HCT116 (cell line): ENCODE measurements at places on chromosomes 6 and 20. TPM values are rescaled to one million over a fixed set of nuclear protein-coding genes. Genes with fewer than 3 reads are reported as not detected.

GRCh38 chr20:43993560-43993959, 78.9 kb downstream of the TOX2 start:
- no peak for DNase-seq

DNA sequence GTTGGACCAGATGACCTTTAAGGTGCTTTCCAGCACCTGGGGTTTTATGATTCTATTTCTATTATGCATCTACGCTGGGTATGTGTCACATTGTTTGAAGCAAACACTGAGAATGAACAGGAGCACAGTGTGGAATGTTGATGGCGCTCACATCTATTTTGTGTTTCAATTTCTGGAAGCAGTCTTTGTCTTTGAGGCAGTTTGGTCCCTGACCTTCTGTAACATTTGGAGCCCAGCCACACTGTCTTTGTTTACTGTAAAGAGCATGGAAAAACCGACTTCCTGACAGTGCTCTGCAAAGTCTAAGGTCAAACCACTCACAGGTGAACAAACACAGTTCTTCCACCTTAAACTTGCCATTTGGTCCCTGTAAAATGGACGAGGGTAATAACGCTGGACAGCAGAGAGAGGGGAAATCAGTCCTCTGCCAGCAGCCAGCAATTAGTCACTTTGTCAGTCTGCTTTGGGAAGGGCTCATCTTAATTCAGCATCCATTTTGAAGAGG, 155.5 kb downstream of the PRL start:
- no peak for DNase-seq

GRCh38 chr6:156525541-156525940, 251.6 kb upstream of the ARID1B start:
- no peak for DNase-seq

DNA sequence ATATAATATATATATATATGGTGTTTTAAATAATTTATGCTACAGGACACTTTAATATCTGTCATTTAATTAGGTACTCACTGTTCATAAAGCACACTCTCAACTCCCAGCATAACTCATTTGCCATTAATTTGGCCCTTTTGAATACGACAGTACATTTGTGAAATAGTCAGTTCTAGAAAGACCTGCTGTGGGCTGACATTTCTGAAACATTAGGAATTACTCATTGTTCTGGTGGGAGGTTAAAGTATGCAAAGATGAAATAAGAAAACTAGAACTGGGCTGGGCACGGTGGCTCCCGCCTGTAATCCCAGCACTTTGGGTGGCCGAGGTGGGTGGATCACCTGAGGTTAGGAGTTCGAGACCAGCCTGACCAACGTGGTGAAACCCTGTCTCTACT, 497.5 kb downstream of the UTRN start:
- DNase-seq: no peak

Gene ROS1
- not detected for total RNA-seq

Gene CNR1
- total RNA-seq: not detected

Gene SSTR4
- not detected for total RNA-seq

Gene TAP1
- total RNA-seq: 32.2 TPM

Gene CRIP3
- total RNA-seq: not detected

GRCh38 chr20:719816-720215, 44.2 kb upstream of the SCRT2 start:
- no peak for DNase-seq

Gene ZBTB24
- total RNA-seq: 11.3 TPM

Gene LST1
- 0.69 TPM for total RNA-seq

DNA sequence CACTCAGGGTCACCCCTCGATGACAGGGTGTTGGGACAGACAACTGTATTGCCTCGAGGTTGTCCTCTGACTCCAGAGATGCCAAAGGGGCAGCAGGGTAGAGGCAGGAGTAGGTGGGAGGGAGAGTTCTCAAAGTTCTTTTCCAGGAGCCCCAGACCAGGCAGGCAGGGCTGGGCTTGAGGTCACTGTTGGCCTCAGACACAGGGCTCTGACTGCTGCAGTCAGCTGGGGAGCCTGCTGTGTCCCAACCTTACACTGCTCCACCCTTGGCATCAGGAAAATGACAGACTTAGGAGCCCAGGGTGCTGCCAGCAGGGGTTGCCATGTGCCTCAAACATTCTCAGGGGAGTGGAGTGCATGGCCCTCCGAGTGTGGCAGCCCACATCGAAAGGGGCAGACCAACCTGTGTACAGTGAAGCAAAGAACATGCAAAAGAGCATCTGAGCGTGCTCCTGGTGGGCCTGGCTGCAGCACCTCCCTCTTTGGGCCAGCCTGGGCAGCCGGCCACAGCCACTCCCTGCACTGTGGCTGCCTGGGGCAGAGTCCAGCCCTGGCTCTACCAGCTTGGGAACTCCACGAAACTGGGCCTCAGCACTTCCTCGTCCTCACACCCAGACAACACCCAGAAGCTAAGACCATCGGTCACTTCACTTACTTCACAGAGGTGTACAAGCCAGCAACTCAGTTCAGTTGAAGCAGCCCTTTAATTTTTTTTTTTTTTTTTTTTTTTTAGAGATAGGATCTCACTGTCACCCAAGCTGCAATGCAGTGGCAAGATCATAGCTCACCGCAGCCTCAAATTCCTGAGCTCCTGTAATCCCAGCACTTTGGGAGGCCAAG, 24.0 kb downstream of the C6orf132 start:
- no peak for DNase-seq

Gene APMAP
- 82.7 TPM for total RNA-seq

GRCh38 chr6:149164199-149164750, 153.2 kb upstream of the TAB2 start:
- no peak for DNase-seq

Gene NFYA
- 28.7 TPM for total RNA-seq

DNA sequence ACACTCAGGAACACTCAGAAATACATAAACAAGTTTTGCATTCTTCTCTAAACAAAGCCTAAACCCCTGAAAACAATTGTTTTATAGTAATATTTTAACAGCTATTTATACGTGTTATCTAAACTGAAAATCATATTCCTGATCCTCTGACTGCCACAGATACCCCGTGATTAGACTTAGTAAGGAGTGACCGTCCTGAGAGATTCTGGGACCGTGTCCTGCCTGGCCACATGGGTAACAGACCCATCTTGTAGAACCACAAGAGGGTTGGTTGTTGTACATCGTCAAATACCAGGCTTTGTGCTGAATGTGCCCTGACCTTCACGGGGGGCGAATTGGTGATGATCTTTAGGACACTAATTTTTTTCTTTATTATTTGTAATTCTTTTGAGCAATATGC, 214.4 kb downstream of the TMEM242 start:
- no peak for DNase-seq

Gene C6orf141
- total RNA-seq: 31.6 TPM

Gene CAGE1
- total RNA-seq: 0.20 TPM

- DNase-seq: peak; percentile 40
Observed at GRCh38 chr20:50278684-50279531, 88.3 kb downstream of the CEBPB start.

Gene GID8
- total RNA-seq: 35.6 TPM

GRCh38 chr20:59411170-59411569, 110.8 kb downstream of the EDN3 start:
- DNase-seq: no peak

DNA sequence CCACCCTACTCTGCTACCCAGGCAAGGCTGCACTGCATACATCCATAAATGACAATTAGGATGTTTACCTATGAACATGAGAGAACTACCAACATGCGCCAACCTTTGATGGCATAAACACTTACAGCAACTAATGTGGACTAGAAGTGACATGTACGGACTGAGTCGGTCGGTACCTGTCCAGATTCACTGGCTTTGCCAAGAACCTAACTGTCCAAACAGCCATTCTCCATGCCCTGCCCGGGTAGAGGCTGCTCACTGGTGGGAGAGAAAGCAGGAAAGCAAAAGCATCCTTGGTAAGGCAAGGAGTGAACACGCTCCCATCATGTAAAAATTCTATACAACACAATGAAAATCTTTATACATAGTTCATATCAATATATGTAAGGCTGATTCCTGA, 30.0 kb downstream of the SYNDIG1 start:
- no peak for DNase-seq

DNA sequence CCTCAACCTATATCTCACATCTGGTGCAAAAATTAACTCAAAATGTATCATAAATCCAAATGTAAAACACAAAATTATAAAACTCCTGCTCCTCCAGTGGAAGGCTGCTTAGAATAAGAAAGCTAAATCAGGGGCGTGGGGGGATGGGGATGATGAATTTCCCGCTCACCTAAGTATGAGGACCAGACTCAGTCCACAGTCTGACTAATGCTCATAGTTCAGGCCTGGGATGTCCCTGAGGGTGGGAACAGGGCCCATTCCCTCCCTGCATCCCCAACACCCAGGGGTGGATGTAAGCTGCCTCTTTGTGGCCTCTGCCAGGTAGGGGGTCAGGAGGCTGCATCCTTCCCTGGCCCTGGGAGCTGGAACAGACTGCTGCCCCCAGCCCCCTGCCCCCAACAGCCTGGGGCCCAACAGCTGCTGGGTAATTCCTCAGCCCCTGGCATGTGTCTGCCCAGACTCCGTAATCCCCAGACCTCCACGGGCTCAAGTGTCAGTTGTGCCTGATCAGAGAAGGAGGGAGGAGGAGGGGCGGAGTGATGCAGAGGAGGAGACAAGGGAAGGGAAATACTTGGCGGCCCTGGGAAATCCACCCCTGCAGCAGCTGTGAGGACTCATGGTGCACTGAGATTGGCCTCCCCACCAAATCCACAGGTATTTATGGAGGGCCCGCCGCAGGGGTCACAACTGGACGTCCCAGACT, 224.5 kb downstream of the PREX1 start:
- DNase-seq: no peak

- no peak for DNase-seq
Observed at GRCh38 chr6:2633736-2634135, 117.0 kb downstream of the MYLK4 start.

GRCh38 chr6:13742961-13743735, 31.5 kb upstream of the RANBP9 start:
- no peak for DNase-seq

Gene HAO1
- 0.12 TPM for total RNA-seq

Gene GSTA2
- total RNA-seq: not detected

DNA sequence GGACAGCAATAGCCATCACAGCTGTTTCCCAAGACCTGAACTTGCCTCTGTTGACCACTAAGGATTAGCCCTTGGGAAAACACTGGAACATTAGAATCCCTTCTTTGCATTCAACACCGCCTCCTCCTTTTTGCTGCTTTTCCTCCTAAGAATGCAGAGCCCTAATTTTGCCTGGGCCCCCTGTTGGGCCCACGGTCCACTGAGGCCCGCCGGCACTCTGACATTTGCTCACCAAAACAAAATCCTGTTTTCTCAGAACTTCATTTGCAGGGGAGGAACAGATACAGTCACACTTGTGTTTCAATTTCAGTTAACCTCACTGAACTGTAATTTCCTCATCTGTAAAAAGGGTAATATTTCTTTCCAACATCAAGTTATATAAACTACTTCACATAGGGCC, 116.0 kb upstream of the JARID2 start:
- no peak for DNase-seq

DNA sequence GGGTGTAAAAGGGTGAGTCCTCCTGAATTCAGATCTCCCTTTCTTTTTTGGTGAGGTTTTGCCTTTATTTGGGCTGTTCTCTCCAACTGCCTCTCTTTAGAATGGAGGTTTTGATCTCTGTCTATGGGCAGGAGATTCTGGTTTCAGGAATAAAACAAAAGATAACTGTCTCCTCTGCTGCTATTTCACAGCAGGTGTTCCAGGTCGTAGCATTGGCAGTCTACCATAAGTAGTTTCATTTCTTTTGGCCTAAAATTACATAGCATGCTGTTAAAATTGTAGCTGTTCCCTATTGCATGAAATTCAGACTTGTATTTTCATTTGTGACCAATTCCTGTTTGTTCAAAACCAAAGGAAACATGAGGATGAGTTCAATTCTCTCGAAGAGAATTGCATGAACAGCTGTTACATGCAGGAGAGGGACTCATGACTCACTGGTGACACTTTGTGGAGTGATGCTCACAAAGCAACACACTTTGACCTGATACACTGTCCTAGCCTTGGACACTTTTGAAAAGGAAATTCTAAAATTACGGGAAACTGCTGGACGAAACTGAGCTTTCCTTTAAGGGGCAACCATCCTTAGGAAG, 76.8 kb upstream of the SIRPG start:
- DNase-seq: no peak

DNA sequence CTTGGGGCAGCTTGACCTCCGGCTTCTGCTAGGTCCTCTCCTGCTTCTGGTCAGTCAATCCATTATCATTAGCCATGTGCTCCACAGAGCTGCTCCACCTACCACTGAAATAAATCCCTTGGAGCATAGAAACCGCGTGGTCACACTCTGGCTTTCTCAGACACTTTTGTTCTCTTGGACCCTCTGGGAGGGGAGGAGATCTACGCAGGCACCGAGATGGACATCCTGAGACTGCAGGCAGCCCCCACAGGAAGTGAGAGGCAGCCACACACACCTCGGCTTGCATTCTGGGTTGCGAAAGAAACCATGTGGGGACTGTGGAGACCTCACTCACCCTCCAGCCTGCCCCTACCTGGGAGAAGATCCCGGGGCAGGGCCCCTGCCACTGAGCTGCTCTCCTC, 79.5 kb downstream of the FYN start:
- DNase-seq: no peak

GRCh38 chr6:167091805-167092107, 31.1 kb upstream of the CCR6 start:
- DNase-seq: no peak

Gene SAMD5
- 4.0 TPM for total RNA-seq

Gene PSORS1C2
- total RNA-seq: not detected

DNA sequence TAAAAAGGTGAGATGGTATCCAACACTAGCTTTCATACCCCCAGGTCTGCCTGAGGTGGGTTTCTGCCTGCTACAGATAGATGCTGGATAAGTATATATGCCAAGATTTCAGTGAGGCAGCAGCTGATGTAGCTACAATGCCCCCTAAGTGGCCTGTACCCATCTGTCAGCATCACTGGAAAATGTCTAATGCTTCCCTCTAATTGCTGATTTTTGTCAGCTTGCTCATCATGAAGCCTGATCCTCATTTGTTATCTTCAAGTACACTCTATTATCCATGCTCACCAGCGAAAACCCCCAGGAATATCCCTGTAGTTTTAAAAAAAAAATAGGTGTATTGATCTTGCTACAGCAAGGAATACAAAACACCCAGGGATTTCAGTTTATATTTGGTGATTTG, 32.2 kb downstream of the OPRM1 start:
- no peak for DNase-seq

- no peak for DNase-seq
Observed at GRCh38 chr6:166814390-166814789, 142.0 kb downstream of the RNASET2 start.

Gene NRN1
- total RNA-seq: not detected
